Activated naive CD8-positive, alpha-beta T cell treated with anti-CD3 and anti-CD28 coated beads, Interleukin-2, amount 10 ng/mL, durations not matched to agents 7 days and 5 days (primary cell): ENCODE measurements at places on chromosomes 5 and 9. TPM values are rescaled to one million over a fixed set of nuclear protein-coding genes. Genes with fewer than 3 reads are reported as not detected.

Gene OR2V1
- total RNA-seq = not detected

Gene ANKRD20A1
- total RNA-seq = not detected

Gene IFNA21
- total RNA-seq = not detected

Gene C9orf50
- not detected for total RNA-seq

Gene MLANA
- total RNA-seq = not detected

Gene ANKRD34B
- total RNA-seq = not detected

Gene COL23A1
- total RNA-seq = 0.60 TPM

Gene PRR7
- total RNA-seq = 10.6 TPM

Gene CDH12
- not detected for total RNA-seq

Gene SPATA31C1
- not detected for total RNA-seq

Gene SGCD
- total RNA-seq = 0.30 TPM

Gene REEP2
- 1.3 TPM for total RNA-seq

Gene PCSK1
- not detected for total RNA-seq

Gene PRR16
- total RNA-seq = not detected

Gene EDIL3
- total RNA-seq = not detected

Gene C5orf52
- not detected for total RNA-seq

Gene TCF7
- 283 TPM for total RNA-seq
